NCI-H2171 treated with DMSO at 0.1 percent for 48 hours (cell line): ENCODE measurements at places on chromosomes 7 and 10.

DNA sequence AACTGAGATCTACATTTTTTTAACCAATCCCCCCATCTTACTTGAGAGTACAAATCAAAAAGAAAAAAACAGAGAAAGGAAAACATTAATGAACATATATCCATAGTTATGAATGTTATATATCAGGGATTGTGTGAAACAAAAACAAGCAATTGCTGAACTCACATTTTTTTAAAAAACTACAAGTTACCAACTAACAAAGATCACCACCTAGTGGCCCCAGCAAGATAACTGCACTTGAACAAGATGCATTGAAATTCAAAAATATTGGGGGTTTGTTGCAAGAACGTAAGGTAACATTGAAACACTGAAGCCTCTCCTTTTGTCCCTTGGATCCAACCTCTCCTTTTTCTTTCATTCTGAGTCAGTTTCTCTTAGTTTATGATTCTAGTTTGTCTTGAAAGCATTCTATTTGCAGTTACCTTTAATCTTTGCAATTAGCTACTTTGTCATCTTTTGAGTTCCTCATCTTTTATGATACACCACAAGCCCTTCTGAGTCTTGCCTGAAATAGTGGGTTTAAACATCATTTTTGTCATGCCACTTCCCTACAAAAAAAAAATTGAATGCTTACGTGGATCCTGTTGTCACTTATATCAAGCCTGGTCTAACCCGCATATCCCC is 87.3 kb upstream of the TES start:
- peak; percentile 54 for DNase-seq

DNA sequence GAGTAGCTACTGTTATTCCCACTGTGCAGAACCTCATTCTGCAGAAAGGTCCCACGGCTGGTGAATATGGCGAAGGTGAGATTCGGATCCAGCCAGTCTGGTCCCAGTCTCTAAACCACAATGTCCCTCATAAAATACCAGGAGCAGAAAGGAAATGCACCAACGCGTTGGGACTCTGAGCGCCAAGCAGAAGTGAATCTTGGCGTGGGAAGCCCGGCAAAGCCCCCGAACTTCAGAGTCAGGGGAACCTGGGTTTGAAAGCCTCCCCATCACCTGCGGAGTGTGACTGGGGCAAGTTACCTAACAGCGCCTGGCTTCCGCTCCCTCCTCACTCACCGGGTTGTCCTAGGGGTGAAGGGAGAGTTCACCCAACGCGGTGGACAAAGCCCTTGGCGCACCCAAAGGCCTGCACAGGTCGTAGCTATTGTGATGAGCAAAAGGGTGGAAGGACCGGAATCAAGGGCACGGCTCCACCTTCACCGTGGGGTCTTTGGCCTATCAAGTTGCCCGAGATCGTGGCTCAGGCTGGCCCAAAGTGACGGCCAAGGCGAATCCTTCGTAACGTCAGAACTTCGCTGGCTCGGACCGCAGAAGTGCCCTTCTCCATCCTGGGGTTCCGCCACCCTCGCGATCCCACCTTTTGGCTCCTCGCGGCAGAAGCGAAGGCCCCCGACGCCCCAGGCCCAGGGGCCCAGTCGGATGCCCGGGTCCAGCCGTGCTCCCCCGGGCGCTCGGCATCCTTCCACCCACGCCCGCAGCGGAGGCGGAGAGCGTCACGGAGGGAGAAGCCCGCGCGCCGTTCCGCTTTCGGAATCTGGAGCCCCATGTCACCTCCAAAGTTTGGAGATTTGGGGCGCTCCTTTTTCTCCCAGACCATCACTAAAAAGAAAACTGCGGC is 811 bp downstream of the RGS10 start:
- no peak for DNase-seq

GRCh38 chr7:120521761-120522737 is 249.1 kb downstream of the KCND2 start:
- DNase-seq: no peak

DNA sequence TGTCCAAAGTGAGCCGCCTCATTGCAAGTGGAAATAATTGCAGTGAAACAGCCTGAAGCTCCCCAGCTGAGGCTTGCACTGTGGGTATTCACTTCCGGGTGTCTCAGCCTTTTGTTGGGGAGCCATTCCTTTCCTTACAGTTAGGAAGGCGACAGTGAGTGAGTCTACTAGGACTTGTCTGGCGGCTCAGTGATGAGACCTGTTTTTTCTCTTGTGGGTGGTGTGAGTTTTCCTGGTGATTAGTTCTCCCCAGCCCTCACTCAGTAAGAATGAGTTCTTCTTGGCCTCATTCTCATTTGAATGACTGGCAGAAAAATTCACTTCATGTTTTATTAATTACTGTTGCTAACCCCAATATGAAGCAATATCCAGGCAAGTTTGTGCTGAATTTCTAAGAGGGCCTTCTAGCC is 2.6 kb downstream of the PGAM1 start:
- no peak for DNase-seq

GRCh38 chr7:7609330-7609729 is 31.2 kb upstream of the UMAD1 start:
- DNase-seq: no peak

GRCh38 chr7:100879685-100880261 is 4.9 kb downstream of the SRRT start:
- no peak for DNase-seq

DNA sequence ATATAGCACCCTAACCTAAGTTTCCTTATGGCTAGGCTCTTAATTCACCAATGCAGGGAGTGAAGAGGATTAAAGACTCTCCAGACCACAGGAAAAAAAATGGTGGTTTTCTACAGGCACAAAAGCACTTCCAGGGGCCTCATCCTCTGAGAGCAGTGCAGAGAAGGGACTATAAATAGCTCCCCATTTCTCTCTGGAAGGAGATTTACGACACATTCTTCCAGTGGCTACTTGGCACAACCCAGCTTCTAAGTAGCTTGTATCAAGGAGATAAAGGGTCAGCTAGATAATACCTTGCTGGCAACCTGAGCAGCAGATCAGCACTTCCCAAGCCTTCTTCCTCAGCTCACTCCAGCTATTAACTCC is 73.5 kb downstream of the CRPPA start:
- peak; percentile 14 for DNase-seq

DNA sequence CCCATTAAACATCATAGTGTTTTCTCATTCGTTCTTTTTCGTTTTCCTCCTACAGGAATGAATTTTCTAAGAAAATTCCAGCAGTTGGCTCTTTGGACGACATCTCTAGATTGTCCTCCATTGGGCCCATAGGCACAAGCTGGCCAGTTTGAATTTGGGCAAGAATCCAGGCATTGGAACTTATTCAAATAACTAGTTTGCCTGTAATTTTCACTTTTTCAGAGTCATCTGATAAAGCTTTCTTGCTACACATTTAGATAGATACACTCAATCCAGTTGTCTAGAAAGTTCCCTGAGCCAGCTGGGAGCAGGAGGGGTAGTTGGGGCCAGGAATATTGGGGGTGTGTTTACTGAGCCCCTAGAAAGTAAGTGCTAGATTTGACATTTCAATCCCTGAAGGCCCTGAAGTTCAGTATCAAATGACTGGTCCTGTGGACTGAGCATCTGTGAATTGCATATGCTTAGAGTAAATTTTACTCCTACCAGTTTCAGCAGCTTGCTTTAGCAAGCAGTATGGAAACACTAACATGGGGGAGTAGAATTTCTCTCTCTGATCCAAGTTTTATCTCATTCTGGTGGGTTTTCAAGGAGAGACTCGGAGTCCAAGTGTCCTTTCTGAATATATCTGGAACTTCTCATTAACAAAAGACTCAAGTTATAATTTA is 5.2 kb downstream of the EGFR start:
- DNase-seq: peak; percentile 77

DNA sequence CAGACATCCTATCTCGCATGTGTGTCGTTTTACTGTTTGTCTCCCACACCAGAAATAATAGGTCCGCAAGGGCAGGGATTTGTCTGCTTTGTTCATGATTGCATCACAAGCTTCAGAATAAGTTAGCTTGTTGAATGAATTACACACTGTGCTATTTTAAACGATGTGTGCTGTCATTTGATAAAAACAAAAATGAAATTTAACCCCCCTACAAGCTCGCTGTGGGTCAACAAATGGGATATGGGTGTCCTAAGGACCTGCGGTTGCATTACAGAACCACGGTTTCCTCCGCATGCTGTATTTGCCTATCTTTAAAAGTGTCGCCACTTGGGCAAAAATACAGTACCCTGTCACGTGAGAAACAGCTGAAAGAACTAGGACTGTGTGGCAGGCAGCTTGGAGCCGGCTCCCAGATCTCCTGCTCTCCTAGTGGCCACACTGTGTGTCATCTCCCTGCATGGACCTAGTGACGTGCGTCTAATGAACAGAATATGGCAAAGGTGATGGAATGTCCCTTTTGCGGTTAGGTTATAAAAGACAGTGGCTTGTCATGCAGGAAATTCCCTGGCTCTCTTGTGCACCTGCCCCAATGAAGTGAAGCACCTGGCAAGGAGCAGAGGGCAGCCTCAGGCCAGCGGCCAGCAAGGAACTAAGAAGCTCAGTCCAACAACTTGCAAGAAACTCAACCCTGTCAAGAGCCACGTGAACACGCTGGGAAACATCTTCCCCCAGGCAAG is 32.9 kb upstream of the CRYGN start:
- no peak for DNase-seq

GRCh38 chr10:97163181-97163580 is 22.6 kb downstream of the SLIT1 start:
- DNase-seq: peak; percentile 12

- no peak for DNase-seq
Observed at GRCh38 chr10:131271195-131271880, 40.2 kb downstream of the TCERG1L start.

- no peak for DNase-seq
Observed at GRCh38 chr10:46524472-46525176, 31.8 kb downstream of the GPRIN2 start.

DNA sequence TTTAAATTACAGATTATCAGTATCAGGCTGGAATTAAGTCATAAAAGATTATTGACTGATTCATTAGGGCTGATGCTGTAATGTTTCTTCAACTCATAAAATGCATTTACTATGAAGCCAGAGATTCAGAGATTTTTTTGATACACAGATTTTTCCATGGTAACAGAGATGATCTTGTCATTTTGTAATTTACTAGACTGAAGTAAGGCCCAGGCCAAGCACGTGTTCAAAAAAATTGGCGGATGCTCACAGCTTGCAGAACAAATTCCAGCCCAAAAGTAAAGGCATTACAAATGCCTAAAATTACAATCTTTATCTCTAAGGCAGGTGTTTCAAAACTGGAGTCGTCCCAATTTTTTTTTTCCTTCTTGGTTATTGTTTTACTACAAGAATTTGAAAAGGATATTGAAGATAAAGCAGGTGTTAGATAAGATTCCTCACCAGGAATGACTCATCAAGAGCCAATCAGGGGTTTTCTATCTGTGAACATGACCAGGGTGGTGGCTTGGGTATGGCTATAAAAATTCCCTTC is 78.4 kb upstream of the MEOX2 start:
- DNase-seq: no peak

DNA sequence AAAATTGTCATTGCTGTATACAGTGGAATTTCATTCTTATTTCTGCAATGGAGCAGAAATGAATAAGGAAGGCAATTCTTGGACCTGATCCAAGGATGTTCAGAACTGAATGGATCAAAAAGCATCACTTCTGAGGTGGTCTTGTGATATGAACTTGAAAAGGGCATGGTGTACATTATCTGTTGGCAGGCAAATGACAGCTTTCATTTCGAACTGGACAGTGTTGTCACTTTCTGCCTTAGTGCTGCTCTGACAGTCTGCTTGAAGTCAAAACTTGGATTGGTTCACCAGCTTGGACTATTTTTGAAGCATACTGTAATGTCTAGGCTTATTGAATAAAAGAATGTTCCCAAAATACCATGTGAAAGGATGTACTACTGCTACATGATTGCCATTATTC is 52.0 kb downstream of the VCL start:
- no peak for DNase-seq

DNA sequence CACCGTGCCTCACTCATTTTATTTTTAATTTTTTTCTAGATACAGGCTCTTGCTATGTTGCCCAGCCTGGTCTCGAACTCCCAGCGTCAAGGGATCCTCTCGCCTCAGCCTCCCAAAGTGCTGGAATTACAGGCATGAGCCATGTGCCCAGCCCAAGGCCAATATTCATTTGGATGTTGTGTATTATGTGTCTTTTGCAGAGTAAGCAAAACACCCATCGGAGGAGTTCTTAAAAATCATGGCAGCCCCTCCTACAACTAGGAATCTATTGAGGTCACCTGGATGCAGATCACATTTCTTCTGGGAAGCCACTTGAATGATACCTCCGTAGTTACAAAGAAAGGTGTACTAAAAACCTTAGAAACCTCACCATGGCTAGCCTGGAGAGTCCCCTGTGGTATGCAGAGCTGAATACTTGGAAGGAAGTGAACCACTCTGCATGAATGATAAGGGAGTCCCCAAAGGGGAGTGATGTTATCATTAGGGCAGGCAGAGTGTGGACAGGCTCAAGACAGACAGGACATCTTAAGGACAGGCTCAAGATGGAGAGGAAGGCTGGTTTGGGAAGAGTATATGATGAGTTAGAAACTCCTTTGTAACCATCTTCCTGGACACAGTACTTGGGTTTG is 185.7 kb downstream of the TAX1BP1 start:
- no peak for DNase-seq

GRCh38 chr7:121376979-121377378 is 19.1 kb downstream of the FAM3C start:
- DNase-seq: no peak

- DNase-seq: no peak
Observed at GRCh38 chr10:119349341-119349740, 142.0 kb downstream of the GRK5 start.

- DNase-seq: peak; percentile 53
Observed at GRCh38 chr7:19491821-19492452, 216.9 kb downstream of the POLR1F start.

DNA sequence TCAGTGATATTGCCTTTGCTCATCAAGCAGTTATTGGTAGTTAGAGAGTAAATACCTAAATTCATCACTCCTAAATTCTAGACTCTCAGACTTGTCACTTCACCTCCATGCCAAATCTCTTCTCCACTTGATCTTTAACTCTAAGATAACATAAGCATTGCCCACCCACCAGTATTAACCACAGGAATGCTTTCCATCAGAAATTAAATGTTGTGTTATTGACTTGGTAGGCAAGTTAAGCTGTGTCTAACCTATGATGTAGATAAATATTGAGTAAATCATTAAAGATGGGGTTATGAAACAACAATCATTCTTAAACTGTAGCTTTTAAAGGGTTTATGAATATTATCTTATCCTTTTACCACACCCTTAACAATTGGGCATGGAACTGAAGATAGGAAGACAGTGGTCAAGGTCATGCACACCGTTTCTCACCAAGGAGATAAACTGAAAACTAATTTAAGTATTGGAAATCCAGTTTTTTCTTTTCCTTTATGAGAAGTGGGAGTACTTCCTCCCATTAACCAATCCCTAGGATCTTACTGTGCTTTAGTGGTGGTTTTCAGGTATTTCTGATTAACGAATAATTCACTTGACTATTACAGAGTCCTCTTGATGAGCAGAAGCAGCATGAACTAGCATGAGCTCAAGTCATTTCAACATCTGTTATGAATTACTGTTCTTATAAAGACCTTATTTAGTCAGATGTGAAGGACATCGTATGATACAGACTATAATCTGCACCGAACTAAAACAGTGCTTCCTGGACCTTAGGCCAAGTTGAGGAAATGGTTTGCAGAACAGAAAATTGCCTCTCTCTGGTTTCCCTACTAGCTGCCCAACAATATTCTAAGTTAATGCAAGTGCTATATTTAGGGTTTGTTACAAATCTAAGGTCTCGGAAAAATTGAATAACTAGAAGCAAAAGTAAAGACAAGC is 142.0 kb downstream of the LCOR start:
- DNase-seq: no peak

GRCh38 chr7:2820508-2820934 is 23.6 kb downstream of the GNA12 start:
- DNase-seq: no peak

- DNase-seq: no peak
Observed at GRCh38 chr10:32411797-32412498, 34.0 kb upstream of the CCDC7 start.
